Osteocyte (in vitro differentiated cells): ENCODE measurements at places on chromosomes 5 and 9. TPM values are rescaled to one million over a fixed set of nuclear protein-coding genes. Genes with fewer than 3 reads are reported as not detected.

DNA sequence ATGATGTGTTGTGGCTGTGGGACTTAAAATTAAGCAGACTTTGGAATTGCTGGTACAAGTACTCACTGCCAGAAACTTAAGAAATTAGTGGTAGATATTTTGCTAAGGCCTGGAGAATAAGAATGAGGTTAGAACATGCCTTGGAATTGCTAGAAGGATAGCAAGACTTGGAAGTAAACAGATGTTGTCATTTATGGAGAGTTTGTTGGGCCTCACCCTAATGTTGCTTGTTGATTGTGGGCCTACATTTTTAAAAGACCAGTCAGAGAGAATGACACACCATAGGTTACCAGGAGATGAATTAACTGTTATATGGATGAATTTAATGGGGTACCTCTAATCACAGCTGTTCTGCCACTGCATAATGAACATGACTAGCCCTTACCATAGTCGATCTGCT, 120.1 kb upstream of the GAS1 start:
- no peak for DNase-seq

DNA sequence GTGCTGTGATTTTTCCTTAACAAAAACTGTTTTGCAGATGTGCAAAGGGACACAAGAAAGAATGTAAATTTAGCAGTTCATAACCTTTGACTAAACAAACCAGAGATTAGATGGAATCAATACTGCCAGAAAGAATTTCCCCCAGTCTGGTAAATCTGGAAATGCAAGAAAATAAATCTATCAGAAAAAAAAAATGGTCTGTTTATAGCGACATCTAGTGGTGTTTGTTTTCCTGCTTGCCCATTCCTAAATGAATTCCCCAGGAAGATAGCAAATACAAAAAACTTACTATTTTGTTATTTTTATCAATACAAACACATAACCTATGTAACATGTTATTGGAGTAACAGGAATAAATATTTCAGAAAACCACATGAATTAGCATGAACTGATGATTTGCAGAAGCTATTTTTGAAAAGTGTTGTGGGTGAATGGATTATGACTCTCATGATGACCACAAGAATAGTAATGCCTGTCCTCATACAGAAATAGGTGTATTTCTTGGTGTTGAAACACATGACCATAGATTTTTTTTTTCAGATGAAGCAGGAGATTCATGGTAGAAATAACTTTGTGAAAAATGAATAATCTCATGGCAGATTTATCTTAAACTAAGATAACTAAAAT, 1703.8 kb downstream of the MAT2B start:
- no peak for DNase-seq

The NREP gene
- total RNA-seq = 874 and 888 TPM in 2 replicates

The CCDC171 gene
- total RNA-seq = 4.5 and 5.4 TPM in 2 replicates

DNA sequence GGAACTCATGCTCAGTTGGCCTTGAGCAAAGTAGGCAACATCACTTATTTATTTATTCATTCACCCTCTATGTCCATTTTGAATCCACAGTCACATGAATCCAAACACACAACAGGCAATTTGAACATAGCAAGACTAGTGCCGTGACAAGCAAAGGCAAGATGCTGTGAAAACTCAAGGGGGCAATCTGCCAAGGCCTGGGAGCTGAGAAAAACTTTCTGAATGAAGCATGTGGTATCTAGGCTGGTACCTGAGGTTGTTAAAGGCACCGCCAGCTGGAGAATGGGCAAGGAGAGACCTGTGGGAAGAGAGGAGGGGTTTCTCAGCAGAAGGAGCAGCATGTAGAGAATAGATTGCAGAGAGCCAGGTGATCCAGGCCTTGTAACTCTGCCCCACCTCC, 98.3 kb upstream of the ATP10B start:
- no peak for DNase-seq

- DNase-seq = no peak
Measured at GRCh38 chr9:70510157-70510770, 95.8 kb upstream of the KLF9 start.

GRCh38 chr5:139262059-139262741, 31.3 kb upstream of the MATR3 start:
- no peak for DNase-seq

- DNase-seq = no peak
Measured at GRCh38 chr9:72751541-72751940, 201.3 kb downstream of the ALDH1A1 start.

GRCh38 chr9:29659014-29659413, 2085.7 kb upstream of the C9orf72 start:
- no peak for DNase-seq

- no peak for DNase-seq
Measured at GRCh38 chr5:43663916-43664315, 60.9 kb downstream of the NNT start.

The C6 gene
- not detected in 2 replicates for total RNA-seq

DNA sequence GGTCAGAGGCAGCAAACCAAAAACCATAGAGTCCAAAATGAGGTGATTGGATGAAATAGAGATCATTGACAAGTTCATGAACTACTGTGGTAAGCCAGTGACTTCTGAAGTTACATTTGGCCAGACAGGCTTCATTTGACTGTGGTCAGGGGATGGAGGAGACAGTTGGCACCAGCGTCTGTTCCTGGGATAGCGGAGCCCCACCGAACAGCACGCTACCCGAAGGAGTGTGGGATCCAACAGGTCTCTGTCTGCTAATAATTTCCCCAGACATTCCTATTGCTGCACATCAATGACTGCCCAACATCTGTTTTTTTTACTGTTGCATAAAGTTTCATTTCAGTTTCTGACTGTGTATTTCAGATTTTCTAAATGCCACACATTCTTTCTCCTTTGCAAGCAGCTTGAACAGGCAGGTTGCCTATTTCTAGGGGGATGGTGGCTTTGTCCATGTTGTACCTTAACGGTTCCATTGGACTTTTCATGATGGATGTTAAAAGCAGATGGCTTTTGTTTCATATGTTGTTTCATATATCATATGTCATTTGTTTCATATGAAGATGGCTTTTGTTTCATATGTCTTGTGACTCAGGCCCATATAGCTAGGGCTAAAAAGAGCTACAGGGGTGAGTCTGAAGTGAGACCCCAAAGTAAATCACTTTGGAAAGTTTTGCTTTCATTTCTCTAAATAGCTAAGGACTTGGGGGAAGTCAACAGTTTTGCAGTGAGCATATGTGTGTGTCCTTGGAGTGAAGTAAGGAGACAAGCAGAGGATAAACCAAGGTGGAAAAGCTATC, 180.8 kb downstream of the GOLPH3 start:
- DNase-seq = no peak

The GRXCR2 gene
- not detected in 2 replicates for total RNA-seq
